ENCODE measurements at places on chromosomes 11 and 22.

GRCh38 chr11:133081730-133082452 lies 450.4 kb downstream of the OPCML start:
- no peak for DNase-seq

GRCh38 chr11:2860636-2861035 lies 24.9 kb downstream of the CDKN1C start:
- no peak for DNase-seq

DNA sequence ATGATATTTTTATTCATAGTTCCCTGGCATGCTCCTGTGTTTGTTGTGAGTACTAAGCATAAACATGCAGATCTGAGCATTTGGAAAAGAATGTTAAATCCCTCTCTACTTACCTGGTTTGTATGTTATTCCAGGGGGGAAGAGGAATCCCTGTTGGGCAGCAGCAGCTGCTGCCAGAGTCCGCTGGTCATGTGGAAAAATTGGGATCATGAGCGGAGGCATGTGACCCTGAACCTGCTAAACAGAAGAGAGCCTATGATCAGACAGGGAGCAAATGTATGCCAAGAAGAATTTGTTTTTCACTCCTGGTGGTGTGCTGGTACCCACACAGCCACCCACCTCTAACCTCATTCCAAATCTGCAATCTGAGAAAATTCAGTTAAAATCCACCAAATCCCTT lies 244.7 kb downstream of the SOX6 start:
- no peak for DNase-seq

DNA sequence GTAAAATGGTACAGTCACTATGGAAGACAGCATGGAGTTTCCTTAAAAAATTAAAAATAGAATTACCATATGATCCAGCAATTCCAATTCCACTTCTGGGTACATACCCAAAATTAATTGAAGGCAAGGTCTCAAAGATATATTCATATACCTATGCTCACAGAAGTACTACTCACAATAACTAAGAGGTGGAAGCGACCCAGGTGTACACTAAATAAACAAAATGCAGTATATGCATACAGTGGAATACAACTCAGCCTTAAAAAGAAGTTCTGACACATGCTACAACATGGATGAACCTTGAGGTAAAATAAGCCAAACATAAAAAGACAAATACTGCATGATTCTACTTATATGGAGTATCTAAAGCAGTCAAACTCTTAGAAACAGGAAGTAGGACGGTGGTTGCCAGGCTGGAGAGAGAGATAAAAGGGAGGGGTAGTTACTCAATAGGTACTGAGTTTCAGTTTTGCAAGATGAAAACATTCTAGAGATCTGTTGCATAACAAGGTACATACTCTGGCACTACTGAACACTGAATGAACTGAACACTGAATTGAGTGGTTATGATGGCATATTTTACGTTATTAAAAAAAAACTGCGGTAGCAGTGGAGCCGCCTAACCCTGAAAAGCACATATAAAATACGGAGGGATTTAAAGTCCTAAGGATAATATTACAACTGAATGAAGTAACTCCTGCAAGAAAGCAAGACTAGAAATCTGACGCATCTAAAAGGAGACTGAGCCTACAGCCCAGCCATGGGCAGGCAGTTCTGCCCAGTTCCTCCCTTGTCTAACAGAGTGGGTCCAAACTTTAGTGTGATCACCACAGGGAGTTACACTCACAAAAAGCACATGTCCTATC lies 12.8 kb downstream of the DGCR2 start:
- peak; percentile 64 for DNase-seq

- DNase-seq: no peak
These were observed 34.4 kb upstream of the LRRC10B start for GRCh38 chr11:61474013-61474643.

DNA sequence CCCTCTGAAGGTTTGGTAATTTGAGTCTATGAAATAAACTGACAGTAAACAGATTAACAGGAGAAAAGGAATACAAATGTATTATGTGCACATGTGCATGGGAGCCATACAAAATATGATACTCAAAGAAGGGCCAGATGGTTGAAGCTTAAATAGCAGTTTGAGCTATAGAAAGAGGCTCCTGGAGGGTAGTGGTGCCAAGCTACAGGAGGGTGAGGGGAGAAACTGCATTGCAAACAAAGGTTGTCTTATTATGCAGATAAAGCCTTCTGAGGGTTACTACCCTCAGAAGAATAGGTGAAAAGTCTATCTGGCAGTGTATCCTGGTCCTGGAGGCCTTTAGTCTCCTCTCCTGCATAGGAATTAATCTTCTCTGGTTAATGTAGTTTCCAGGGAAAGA lies 267.3 kb upstream of the MPPED2 start:
- DNase-seq: no peak

DNA sequence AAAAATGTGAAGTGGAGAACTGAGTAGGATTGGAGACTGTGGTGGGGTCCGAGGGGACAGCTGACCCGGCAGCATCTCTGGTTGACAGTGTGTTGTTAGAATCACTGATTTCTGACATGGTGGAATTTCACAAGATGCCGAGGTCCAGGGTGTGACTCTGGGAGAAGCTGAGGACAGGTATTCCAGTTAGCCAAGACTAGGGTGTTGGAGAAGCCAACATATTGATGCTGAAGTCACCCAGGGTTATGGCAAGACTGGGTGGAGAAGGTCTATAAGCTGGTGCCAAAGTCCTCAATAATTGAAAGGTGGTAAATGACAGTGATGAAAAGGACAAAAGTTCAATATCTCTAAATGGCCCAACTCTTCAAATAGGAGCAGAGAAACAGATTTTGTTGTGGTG lies 86.1 kb downstream of the ME3 start:
- no peak for DNase-seq

GRCh38 chr22:37190262-37190780 lies 2.3 kb upstream of the C1QTNF6 start:
- no peak for DNase-seq

GRCh38 chr11:80798174-80798573 lies 1357.3 kb upstream of the TENM4 start:
- no peak for DNase-seq

- no peak for DNase-seq
These were observed 1.1 kb upstream of the IGLL5 start for GRCh38 chr22:22886546-22886945.

- DNase-seq: no peak
These were observed 18.1 kb upstream of the LINC01488 start for GRCh38 chr11:69463181-69463994.

DNA sequence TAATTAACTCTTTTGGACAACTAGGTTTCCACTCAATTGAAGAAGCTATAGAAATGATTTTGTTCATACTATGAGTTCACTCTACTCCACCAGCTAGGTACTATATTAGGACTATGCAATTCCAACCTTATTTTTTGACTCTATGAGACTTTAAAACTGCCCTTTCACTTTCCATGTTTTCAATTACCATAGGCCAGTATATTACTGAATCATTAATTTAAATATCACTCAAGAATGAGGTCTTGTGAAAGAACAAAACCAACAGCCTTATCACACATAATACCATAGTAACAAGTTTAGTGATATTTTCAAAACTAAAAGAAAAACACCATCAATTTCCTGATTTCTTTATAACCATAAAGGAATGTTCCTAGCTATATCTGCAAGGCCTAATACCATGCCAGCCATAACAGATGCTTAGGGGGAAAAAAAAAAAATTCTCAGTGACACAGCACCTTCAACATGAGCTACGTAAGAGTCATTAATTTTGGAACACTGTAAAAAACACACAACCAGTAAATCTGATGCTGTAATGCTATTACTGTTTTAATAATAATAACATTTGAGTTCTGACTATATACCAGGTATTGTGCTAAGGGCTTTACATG lies 6.1 kb downstream of the DCUN1D5 start:
- no peak for DNase-seq

GRCh38 chr11:117876341-117877119 lies at the start of gene FXYD6:
Gene FXYD6 (minus strand): TSS chr11:117876658. CDS start chr11:117842776, 33,882 bp downstream.
- DNase-seq: no peak

GRCh38 chr22:25080855-25081254 lies 118.8 kb upstream of the CRYBB3 start:
- no peak for DNase-seq

- DNase-seq: no peak
These were observed 4.0 kb downstream of the SCYL1 start for GRCh38 chr11:65528819-65529350.

DNA sequence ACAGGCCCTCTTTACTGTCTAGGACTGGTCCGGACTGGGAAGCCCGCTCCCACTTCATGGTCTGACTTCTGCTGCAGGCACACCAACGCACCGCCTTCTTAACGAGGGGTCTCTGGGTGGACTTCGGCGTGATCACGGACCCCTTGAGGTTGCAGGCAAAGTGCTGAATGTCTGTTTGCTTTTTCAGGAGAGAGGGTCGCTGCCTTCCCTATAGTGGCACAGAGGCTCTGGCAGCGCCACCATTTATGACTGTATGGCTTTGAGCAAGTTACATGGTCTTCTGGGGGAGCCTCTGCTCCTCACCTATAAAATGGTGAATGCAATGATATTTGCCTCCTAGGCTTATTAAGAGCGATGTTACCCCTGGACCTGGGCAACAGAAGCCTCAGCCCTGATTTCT lies 1.4 kb upstream of the SCN4B start:
- DNase-seq: no peak

DNA sequence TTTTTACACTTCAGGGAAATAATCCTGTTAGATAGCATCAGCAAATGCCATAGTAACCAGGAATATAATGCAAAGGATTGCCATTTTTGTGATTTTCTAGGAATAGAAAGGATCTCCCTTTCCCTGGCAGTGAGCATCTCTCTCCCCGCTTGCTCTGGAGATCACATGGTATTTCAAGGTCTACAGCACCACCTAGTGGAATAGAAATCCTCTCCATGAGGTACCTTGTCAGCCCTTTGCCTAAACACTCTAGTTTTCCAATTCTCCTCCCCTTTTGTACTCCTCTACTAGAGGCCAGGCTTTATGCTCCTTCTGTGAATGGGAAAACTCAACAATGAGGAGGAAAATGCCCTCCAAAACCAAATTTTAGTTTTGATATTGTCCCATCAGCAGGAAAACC lies 78.4 kb downstream of the XRRA1 start:
- no peak for DNase-seq

DNA sequence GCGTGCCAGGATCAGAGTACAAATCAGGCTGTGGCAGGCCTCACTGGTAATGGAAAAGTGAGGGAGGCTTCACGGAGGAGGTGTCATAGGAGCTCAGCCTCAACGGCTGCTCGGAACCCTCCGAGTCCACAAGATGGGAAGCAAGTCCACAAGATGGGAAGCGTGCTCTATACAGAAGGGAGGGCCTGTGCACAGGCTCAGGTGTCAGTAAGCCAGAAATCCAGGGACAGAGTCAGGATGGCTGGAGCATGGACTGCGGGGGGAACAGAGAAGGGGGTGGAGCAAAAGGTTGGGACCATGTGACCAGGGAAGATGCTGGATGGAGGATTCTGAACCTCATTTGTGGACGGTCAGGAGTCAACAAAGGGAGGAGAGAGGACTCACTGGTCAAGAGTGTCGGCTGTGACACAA lies 3.4 kb upstream of the DPP3 start:
- no peak for DNase-seq

GRCh38 chr11:113675003-113675561 lies 31.0 kb downstream of the TMPRSS5 start:
- no peak for DNase-seq

DNA sequence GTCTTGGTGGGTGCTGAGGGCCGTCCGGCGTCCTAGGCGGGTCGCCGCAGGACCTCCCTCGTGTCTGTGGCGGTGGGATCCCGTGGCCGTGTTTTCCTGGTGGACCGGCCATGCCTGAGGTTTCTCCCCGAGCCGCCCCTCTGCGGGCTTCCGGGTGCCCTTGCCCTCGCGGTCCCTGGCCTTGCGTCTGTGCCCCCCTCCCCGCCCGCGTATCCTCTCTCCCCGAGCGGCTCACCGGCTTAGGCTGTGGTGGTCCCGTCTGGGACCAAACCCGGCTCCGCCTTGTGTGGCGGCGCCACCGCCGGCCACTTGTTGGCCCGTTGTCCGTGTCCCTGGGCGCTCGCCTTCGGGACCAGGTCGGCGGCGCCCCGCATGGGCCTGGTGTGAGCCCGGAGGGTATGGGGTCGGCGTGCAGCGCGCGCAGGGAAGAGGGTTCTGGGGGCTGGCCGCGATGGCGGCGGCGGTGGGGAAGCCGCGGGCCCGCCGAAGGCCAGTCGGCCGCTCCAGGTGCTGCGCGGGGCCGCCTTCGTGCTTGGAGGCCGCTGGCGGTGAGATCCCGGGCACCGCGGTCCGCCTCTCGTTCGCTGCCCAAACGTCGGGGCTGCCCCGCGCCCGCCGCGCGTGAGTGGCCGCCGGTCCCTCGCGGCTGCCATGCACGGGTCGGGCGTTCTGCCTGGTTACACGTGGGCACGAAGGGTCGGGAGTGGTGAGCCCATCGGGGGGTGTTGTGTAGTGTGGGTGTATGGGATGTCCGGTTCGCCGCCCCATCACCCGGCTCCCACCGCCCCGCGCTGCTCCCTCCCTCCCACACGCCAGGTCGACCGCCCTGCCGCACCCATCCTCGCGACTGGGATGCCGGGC lies 3899.1 kb upstream of the OR11H1 start:
- no peak for DNase-seq

- DNase-seq: no peak
These were observed 2.5 kb downstream of the ARHGAP32 start for GRCh38 chr11:129189646-129190045.

DNA sequence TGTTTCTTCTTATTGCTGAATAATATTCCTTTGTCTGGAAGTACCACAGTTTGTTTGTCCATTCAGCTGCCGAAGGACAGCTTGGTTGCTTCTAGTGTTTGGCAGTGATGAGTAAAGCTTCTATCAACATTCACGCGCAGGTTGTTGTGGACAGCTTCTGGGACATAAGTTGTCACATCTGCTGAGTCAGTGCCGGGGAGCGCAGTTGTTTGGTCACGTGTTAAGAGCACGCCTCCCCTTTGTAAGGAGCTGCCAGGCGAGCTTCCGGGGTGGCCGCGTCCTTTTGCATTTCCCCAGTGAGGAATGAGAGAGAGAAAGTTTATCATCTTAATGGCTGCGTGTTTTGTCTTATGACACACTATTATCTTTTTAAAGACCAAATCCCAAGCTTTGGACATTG lies 30.3 kb downstream of the SAMM50 start:
- no peak for DNase-seq

DNA sequence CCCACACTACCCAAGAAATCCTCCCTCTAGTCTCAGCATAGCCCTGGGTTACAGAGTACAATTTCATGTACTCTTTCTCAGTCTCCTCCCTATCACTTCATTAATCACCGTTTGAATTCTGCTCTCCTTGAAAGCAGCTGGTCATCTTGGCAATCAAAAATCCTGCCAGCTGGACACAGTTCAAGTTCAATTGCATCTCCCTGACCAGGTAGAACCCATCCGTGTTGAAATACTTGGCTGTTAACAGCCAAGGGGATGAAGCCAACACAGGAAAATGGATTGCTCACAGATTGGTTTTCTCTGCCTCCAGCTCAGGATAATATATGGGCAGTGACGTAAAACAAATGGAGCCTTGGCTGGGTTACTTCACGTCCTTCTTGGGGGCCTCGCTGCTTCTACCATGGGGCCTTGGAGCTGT lies 55.1 kb upstream of the GRK3 start:
- no peak for DNase-seq

- DNase-seq: no peak
These were observed 3.9 kb downstream of the UCP3 start for GRCh38 chr11:74004759-74005615.

Data from GM12864 (cell line).